RKO (cell line): ENCODE measurements at places on chromosomes 11 and 22.

DNA sequence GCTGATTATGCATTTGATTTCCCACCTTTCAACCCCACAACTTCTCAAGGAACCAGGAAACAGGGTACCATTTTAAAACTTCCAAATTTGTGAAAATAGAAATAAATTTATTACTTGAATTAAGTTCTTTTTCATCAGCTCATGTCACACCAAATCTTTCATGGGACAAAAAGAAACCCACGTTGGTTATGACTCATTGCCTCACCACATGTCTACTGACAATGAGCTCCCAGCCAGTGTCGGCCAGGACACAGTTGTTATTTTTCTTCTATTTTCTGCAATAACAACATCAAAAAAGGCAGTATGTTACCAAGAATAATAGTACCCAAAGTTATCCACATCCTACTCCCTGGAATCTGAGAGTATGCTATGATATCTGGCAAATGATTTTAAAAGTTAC lies 17.3 kb downstream of the MS4A6A start:
- DNase-seq = no peak

DNA sequence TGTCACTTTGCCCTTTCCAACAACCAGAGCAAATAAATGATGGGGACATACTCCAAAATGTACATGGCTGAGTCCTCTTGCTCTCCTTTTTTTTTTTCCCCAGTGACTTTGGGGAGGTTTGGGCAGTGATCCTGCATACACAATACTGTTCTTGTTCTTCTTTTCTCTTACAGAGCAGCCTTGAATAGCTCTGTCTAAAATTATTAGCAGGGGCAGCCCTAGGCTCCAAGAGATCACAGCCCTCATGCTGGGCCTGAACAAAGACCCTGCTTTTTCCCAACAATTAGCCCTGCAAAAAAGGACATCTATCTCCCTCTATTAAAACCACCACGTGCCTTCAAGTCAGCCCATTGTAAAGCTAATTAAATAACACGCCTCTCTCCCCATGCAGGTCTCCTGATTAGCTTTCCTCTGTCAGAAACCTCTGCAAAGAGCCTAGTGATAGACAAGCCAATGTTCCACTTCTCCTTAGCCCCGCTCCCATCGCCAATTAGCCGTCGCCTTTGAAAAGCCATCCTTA lies 54.7 kb downstream of the ETS1 start:
- no peak for DNase-seq

GRCh38 chr11:61281581-61282250 lies 13.4 kb downstream of the VWCE start:
- DNase-seq = no peak

DNA sequence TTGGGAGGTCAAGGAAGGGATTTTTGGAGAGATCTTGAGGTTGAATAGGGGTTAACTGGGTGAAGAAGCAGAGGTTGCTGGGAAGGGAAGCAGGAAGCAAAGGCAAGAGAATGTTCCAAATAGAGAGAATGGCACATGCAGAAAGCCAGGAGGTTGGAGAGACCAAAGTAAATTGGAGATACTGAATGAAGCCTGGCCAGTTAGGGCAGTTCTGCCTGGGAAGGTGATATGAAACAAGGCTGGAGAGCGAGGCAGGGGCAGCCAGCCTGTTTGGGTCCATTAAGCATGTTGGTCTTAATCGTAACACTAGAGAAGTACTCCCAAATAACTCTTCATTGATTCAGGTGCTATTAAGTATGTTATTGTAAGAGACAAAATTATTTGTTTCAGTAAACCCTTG lies 48.2 kb downstream of the ZNF143 start:
- no peak for DNase-seq
